Upper lobe of right lung (tissue), 1 donor: ENCODE measurements at places on chromosomes 2 and 18.

- no peak for DNase-seq
Measured at GRCh38 chr2:206853915-206854314, 85.4 kb upstream of the CPO start.

DNA sequence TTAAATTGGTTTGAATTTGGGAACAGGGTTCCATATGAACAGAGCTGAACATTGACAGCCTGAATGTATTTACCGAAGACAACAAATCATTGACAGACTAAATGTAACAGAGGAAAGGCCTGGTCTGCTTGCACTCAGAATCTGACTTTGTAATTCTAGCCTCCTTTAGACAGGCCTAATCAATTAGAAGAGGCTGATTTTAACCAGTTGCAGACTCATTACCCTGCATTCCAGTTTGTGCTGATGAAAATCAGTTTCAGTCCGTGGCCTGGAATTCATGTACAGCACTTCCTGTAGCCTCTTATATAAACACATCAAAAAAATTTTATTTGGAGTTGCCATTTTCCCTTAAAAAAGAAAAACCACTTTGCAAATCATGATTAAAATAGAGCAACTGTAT lies 93.1 kb upstream of the ZFP36L2 start:
- no peak for DNase-seq

DNA sequence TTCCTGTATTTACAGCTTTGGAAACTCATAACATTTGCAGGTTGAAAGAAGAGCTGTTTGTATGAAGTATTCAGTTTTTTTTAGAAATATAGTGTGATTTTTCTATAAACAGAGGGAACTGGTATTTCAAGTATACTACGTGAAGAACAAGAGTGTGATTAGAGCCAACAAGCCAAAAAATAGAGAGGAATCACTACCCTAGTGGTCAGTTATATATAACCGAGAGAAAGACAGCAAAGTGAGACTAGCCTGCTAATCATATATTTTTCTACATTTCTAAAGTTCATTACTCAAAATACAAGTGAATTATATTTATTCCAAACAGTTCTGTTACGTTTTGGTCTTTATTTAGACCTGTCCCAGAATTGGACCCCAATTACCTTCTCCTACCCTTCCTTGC lies 444.8 kb upstream of the NRP2 start:
- no peak for DNase-seq

- no peak for DNase-seq
Measured at GRCh38 chr18:48129621-48130082, 199.2 kb upstream of the SMAD2 start.

GRCh38 chr18:21064347-21064746 lies 47.3 kb downstream of the ROCK1 start:
- no peak for DNase-seq
